Stimulated activated CD4-positive, alpha-beta T cell treated with anti-CD3 and anti-CD28 coated beads, Interleukin-15, amount 100 ng/mL, for 24 hours (primary cell): ENCODE measurements at places on chromosomes 1 and 21.

DNA sequence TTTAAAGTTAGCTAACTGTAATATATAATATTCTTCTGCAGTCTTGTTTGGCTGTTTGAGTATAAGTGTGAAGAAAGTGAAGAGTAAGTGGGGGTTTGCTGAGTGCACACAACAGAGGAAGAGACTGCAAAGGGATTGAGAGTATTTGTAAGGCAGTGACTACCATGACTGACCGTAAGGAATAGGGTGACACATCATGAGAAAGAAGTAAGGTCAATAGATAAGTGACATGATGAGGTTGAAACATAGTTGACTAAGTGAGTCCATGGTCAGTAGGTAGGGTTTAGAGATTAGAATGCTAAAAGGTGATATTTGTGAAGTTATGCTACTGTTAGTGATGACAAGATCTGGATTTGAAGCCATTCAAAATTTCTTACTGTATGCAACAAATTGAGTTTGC lies 27.7 kb downstream of the WARS2 start:
- DNase-seq, result no peak

GRCh38 chr1:58815069-58815685 lies 31.3 kb upstream of the JUN start:
- DNase-seq, result peak; percentile 73

GRCh38 chr1:11485191-11485590 lies 6.2 kb downstream of the DISP3 start:
- no peak for DNase-seq

DNA sequence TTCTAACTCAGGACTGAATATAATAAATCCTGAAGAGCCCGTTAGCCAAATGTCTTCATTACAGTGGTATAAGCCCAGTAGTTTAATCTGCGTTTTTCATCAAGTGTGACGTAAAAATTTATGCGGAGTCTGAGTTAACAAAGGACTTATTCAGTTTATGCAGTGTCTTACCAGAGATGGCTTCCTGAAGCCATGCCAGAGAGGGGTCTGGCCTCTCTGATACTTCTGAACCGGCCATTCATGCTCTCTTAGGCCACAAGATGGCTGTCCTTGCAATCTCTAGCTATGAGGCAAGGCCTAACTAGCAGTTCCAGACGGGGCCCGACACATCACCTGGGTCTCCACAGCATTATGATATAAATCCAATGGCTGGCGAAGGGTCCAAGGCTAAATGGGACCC lies 101.4 kb downstream of the TEX35 start:
- no peak for DNase-seq

DNA sequence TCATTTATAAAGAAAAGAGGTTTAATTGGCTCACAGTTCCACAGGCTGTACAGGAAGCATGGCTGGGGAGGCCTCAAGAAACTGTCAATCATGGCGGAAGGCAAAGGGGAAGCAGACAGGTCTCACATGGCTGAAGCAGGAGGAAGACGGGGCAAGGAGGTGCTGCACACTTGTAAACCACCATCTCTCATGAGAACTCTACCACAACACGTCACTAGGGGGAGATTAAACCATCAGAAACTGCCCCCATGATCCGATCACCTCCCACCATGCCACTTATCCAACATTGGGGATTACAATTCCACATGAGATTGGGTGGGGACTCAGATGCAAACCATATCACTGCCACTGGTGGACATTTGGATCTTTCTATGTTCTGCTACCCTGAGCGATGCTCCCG lies 351.4 kb downstream of the NPHP4 start:
- no peak for DNase-seq

DNA sequence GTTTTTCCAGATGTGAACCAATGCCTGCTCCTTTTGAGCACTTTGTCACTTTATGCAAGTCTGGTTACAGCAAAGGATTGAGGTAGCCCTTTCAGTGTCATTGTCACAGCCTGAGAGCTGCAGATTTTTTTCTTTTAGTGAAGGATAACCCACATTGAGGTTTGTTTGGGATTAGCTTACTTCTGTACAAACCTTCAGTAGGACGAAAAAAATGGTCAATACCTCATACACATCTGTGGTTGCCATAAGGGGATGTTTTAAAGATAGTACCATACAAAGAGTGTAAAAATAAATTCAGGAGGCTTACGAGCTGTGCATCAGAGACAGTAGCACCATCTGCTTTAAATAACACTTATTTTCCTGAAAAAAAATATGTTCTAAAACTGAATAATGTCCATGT lies 566.0 kb downstream of the AJAP1 start:
- DNase-seq, result no peak

GRCh38 chr1:4152266-4152665 lies 252.2 kb upstream of the C1orf174 start:
- no peak for DNase-seq

- no peak for DNase-seq
These were observed 46.7 kb downstream of the PHC2 start for GRCh38 chr1:33384040-33384812.

DNA sequence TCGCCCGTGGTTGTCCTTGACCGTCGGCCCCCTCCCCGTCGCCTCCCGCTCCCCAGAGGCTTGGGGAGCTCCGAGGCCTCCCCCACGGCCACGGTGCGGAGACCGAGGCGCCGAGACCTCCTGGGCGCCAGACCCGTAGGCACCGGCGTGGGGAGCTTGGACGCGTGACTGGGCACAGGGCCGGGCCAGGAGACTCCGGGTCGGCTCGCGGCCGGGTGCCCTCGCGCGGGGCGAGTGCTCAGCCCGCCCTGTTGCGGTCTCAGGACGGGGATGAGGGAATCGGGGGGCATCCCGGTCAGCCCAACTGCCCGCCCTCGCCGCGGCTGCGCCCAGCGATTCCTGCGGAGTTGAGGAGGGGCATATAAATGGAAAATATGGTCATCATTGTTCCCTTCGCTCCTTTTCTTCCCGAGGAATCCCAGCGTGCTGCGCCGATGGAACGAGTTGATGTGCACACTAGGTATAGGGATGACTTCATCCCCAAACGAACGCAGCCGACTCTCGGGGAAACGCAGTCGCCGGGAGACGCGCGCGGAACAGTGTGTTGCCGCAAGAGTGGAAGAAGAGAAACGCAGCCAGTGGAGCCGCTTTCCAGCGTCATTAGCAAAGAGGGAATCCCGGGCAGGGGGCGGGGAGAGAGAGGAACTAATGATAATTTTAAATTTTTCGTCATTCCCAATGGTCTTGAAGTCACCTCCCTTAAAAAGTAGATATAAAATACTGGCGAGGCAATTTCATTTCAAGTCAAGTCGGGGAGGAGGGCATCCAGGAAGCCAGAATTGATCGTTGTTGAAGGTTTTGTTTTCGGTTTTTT lies 747 bp upstream of the ENAH start:
- peak; percentile 52 for DNase-seq
